ENCODE measurements at places on chromosomes 16 and 17.

DNA sequence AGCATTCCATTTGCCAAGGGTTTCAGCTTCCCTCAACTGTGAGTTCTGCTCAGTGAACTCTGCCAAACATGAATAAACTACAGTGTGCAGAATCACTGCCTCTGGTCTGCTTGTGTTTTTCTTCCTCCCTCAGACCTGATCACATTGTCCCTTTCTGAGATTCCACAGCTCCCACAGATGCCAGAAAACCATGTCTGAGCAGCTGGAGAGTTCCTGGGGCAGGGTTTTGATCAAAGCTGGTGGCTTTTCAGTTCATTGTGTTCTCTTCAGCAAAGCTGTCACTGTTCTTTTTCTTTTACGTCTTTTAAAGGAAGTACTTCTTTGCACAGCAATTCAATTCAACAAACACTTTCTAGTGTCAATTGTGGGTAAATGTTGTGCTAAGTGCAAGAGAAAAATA is 555.8 kb downstream of the RBFOX1 start:
- DNase-seq: no peak
- no peaks in the 10 kb centered on the region for H3K36me3 ChIP-seq
- no peaks in the 10 kb centered on the region for H3K27me3 ChIP-seq
- H3K4me3 ChIP-seq: no peak overlapping the region
- H3K4me1 ChIP-seq: no peaks in the 10 kb centered on the region

DNA sequence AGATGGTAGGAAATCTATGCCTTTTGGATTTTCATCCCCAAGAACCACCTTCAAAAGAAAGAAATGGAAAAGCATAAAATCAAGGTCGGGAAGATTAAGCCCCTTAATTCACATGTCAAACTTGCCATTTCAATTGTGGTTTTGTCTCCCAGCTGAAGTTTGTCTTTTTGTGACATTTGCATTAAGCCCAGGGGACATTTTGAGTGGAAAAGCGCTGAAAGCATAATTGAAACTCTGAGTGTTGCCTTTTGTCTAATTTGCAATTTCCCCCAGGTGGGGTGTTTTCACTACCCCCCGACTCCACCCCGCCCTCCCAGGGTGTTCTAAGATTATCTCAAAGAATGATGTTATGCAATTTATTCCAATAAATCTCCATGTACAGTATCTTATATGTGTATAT is 396.2 kb downstream of the CDH13 start:
- H3K4me3 ChIP-seq: no peak overlapping the region
- no peaks in the 10 kb centered on the region for H3K36me3 ChIP-seq
- no peak overlapping the region for H3K27ac ChIP-seq
- no peaks in the 10 kb centered on the region for H3K4me1 ChIP-seq
- no peak for DNase-seq

- no peak within 1 kb of the TSS for H3K27ac ChIP-seq
- peaks cover 75% of the 10 kb centered on the region for H3K27me3 ChIP-seq
- DNase-seq: no peak
- H3K36me3 ChIP-seq: peaks cover 4% of the 10 kb centered on the region
Measured at GRCh38 chr17:68600931-68601564, at the start of gene FAM20A. TSS of gene FAM20A (minus strand) at chr17:68601367. CDS start at chr17:68600666, 701 bp downstream.

GRCh38 chr16:54284931-54285413 is 1.6 kb downstream of the IRX3 start:
- peak overlapping the region; percentile 74 for H3K27ac ChIP-seq
- H3K4me3 ChIP-seq: peak overlapping the region; percentile 68
- H3K27me3 ChIP-seq: peaks cover 76% of the 10 kb centered on the region
- peaks cover 13% of the 10 kb centered on the region for H3K36me3 ChIP-seq

DNA sequence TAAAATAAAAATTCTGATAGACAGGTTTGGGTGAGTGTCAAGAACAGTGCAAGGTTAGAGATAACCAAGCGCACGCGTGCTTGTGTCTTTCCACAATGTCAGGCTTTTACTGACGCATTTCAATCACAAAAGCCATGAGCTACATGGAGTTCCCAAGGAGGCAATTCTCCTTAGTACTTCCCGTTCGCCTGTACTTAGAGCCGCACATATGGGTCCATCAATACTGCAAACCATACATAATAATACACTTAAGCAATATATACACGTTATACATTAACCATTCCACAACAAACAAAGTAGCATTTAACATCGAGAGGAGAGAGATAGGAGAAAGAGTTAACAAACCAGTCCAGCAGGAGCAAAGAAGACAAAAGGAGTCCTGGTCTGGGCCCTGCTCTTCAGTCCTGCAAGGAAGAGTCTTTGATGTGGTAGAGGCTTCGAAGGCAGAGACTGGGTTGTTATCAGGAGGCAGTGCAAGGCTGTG is 11.9 kb upstream of the GPRC5C start:
- peaks cover 3% of the 10 kb centered on the region for H3K27me3 ChIP-seq
- H3K36me3 ChIP-seq: no peaks in the 10 kb centered on the region
- DNase-seq: no peak
- H3K4me1 ChIP-seq: no peaks in the 10 kb centered on the region
- H3K4me3 ChIP-seq: no peak overlapping the region

- no peaks in the 10 kb centered on the region for H3K36me3 ChIP-seq
- no peak overlapping the region for H3K4me3 ChIP-seq
- DNase-seq: no peak
- no peak overlapping the region for H3K27ac ChIP-seq
Measured at GRCh38 chr17:43570518-43570928, 24.4 kb upstream of the ETV4 start.

DNA sequence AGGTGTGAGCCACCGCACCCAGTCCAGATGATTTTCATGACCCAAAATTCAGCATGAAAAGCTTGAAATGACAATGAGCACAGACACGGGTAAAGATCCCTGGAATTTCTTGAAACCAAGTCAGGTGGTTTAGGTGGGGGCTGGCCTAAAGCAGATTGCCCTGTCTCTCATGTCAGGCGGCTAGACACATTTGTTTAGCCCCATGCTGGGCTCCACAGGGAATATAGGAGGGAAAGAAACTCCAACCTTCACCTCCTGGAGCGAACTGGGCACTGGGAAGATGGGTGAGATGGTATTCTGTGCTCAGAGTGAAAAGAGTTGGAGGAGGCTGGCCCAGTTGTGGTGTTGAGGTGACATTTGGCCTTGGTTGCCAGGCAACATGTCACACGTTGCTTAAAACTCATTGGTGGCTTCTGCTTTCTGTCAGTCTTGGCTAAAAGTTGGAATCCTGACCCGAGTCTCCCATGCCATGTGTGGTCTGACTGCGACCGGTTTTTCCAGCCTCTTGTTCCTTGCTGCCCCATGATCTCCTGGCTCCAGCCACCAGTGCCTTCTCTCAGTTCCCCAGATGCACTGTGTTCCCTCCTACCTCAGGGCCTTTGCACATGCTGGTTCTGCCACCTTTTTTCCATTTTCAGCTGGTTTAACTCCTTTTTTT is 113.7 kb downstream of the ABCC6 start:
- H3K27ac ChIP-seq: no peak overlapping the region
- no peak overlapping the region for H3K4me3 ChIP-seq
- H3K27me3 ChIP-seq: no peaks in the 10 kb centered on the region
- no peak for DNase-seq
- no peaks in the 10 kb centered on the region for H3K4me1 ChIP-seq

DNA sequence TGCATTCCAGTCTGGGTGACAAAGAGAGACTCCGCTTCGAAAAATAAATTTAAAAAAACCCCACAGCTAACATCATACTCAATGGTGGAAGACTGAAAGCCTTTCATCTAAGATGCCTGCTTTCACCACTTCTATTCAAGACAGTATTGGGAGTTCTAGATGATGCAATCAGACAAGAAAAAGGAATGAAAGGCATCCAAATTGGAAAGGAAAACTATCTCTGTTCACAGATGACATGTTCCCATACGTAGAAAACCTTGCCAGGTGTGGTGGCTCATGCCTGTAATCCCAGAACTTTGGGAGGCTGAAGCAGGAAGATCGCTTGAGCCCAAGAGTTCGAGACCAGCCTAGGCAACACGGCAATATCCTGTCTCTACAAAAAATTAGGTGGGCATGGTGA is 31.1 kb downstream of the RANBP10 start:
- no peak for DNase-seq
- H3K4me3 ChIP-seq: no peak overlapping the region
- H3K4me1 ChIP-seq: peaks cover 6% of the 10 kb centered on the region
- H3K27ac ChIP-seq: no peak overlapping the region
- no peaks in the 10 kb centered on the region for H3K27me3 ChIP-seq

DNA sequence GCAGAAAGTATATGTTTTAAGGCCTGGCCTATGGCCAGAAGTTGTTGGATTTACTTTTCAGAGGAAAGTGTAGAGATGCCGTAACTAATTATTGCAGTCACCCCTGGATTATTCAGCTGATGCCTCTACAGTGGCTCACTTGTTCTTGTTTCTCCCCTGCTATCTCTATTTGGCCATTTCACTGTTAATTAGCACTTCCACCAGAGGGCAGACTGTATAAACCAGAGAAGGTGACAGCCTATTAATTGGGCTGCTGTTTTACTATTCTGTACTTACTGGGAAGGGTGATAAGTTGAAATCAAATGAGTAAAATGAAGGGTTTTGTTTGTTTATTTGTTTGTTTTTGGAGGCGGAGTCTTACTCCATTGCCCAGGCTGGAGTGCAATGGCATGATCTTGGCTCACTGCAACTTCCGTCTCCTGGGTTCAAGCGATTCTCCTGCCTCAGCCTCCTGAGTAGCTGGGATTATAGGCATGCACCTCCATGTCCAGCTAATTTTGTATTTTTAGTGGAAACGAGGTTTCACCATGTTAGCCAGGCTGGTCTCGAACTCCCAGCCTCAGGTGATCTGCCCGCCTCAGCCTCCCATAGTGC is 66.0 kb downstream of the CDK12 start:
- H3K4me1 ChIP-seq: peaks cover 6% of the 10 kb centered on the region
- no peaks in the 10 kb centered on the region for H3K27me3 ChIP-seq
- no peak overlapping the region for H3K4me3 ChIP-seq
- H3K27ac ChIP-seq: no peak overlapping the region
- H3K36me3 ChIP-seq: peaks cover 68% of the 10 kb centered on the region
- no peak for DNase-seq

GRCh38 chr16:29025218-29025617 is 40.4 kb downstream of the LAT start:
- H3K4me1 ChIP-seq: peaks cover 46% of the 10 kb centered on the region
- H3K27me3 ChIP-seq: no peaks in the 10 kb centered on the region

DNA sequence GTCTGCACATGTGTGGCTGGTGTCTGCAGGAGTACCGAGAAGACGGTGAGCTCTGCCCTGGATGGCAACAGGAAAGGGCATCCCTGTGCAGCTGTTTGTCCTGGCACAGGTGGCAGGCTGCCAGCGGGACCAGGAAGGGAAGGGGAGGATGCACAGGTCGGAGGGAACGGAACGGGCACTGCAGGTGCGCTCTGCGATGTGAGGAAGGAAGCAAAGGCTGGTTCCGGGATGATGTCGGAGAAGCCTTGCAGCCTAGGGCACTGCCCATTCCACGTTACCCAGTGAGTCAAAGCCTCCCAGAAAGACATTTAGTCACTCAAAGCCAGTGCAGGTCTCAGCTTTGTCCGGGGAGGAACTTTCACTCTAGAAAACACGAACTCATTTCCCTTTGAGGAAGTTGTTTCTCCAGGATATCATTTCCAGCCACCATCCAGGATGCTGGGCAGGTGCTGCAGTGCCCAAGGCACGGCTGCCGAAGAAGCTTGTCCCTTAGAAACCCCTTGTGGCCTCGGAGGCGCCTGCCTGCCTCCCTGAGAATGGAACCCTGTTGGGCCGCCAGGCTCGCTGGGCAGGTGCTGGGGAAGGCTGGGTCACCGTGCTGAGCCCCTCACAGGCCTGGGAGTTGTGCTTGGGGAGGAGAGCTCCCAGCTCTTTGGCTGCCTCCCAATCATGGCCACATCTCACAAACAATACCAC is 4.5 kb upstream of the TMEM235 start:
- peaks cover 27% of the 10 kb centered on the region for H3K36me3 ChIP-seq
- H3K27ac ChIP-seq: no peak overlapping the region
- DNase-seq: no peak
- no peaks in the 10 kb centered on the region for H3K4me1 ChIP-seq
- H3K27me3 ChIP-seq: peaks cover 16% of the 10 kb centered on the region

- no peaks in the 10 kb centered on the region for H3K36me3 ChIP-seq
- peak overlapping the region; percentile 90 for H3K4me3 ChIP-seq
- peak overlapping the region; percentile 100 for H3K27ac ChIP-seq
- DNase-seq: no peak
- no peaks in the 10 kb centered on the region for H3K27me3 ChIP-seq
Measured at GRCh38 chr16:22189473-22190080, 16.5 kb upstream of the EEF2K start.

GRCh38 chr17:17484451-17484899 is 7.7 kb downstream of the MED9 start:
- no peak overlapping the region for H3K4me3 ChIP-seq
- no peak overlapping the region for H3K27ac ChIP-seq
- DNase-seq: peak; percentile 64
- H3K27me3 ChIP-seq: no peaks in the 10 kb centered on the region
- peaks cover 28% of the 10 kb centered on the region for H3K4me1 ChIP-seq

- H3K36me3 ChIP-seq: no peaks in the 10 kb centered on the region
- H3K4me1 ChIP-seq: peaks cover 2% of the 10 kb centered on the region
- no peak overlapping the region for H3K27ac ChIP-seq
Measured at GRCh38 chr17:73902416-73903181, 258.4 kb upstream of the SDK2 start.

DNA sequence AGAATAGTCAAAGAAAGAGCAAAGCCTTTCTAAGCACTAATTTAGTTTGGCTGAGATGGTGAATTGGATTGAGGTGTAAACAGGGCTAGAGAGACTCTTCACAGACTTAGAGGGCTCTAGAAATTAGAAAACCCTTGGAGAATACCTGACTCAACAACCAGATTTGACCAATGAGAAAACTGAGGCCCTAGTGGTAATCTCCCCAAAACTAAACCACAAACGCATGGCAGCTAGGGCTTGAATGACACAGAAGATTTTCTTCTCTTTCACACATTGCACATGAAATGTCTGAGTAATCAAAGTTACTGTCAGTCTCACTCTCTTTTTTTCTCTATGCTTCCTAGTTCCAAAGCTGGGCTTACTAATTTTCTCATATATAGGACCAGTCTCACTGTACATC is 314.5 kb upstream of the KCNJ16 start:
- DNase-seq: peak; percentile 10
- H3K27me3 ChIP-seq: peaks cover 2% of the 10 kb centered on the region
- no peak overlapping the region for H3K27ac ChIP-seq
- H3K36me3 ChIP-seq: peaks cover 8% of the 10 kb centered on the region

DNA sequence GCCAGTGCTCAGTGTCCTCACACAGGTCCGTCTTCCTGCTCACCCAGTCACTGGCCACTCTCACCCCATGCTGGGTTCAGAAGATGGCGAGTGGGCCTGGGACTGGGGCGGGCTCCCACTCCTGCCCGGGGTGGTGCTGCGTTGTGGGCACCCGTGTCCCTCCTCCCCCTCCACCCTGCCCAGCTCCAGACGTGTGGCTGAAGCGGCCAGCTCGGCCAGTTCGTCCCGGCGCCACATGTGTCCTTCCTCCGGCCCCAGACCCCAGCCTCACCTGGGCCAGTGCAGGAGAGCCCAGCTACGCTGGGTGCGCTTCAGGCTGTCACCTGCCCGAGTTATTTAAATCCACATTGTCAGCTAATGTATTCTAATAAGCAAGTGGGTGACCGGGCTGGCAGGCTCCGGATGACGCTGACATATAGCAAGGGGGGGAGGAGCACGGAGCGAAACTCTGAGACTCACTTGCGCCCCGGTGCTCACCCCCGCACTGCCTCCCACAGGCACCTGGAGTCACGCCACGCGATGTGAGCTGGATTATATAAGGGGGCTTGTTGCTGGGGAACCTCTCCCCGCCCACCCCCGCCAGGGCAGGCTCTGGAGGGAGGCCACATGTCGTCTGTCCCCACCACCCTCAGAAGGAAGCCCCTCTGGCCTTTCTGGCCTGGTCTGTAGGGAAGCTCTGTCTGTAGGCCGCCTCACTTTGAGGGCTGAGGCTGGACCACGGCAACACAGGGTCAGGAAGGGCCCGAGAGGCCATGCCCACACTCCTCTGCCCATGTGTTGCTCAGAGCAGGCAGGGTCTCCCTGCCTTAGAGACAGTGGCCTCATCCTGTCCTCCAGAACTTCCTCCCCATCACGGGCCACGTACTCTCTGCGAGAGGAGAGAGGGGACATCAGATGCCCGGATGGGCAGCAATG is 7.1 kb upstream of the BAIAP2 start:
- no peak overlapping the region for H3K4me3 ChIP-seq
- no peaks in the 10 kb centered on the region for H3K36me3 ChIP-seq
- H3K4me1 ChIP-seq: peaks cover 5% of the 10 kb centered on the region

Data from T-helper 2 cell treated with Interferon-gamma antibody and Interleukin-4, amounts not matched to agents 5 μg/mL and 100 μg/mL, for 36 hours (primary cell).